Hepatocyte (in vitro differentiated cells): ENCODE measurements at places on chromosomes 7 and 10. TPM values are rescaled to one million over a fixed set of nuclear protein-coding genes. Genes with fewer than 3 reads are reported as not detected.

- DNase-seq = no peak
Measured at GRCh38 chr7:142722248-142722794, 27.0 kb upstream of the PRSS1 start.

- no peak for DNase-seq
Measured at GRCh38 chr7:98559958-98560357, 57.1 kb upstream of the NPTX2 start.

DNA sequence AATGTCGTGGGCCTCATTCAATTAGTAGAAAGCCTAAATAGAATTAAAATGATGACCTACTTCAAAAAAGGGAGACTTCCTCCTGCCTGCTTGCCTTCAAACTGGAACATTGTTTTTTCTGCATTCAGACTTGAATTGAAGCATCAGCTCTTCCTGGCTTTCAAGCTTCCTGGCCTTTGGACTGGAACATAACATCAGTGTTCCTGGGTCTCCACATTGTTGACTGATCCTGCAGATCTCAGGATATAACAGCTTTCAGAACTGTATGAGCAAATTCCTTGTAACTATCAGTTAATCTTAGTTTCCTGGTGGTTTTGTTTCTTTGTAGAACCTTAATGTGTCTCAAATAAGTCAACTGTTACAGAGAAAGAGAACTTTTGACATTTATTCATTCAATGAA, 18.6 kb downstream of the MAGI2 start:
- DNase-seq = peak; percentile 22

- DNase-seq = peak; percentile 38
Measured at GRCh38 chr10:55091691-55092328, 290.8 kb upstream of the PCDH15 start.

DNA sequence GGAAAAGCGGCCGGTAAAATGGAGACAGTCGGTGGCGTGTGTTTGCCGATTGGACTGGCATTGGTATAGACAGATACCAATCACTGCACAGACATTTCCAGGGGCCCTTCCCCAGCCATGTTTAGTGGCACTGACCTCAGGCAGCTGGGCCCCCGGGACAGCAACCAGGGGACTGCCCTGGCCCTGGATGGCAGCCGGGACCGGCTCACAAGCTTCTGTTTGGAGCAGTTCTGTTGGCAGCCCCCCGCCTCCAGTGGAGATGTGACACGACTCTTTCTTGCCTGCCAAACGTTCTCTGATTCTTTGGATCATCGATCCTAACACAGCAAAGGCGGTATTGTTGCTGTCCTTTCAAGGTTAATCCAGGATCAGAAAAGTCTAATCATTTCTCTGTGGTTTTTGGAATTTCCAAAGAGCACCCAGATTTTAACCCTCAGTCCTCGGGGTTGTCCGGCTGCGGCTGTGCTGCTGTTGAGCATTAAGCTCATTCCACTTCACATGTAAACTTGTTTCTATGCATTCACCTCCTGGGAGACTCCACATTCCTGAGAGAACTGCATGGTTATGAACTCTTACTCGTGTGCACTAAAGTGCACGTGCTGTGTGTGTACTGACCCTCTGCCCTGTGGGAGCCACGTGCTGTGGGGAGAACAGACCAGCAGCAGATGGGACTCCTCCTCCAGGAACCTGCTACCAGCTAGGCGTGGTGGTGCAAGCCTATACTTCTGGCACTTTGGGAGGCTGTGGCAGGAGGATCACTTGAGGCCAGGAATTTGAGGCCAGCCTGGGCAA, 46.0 kb downstream of the FOXK1 start:
- DNase-seq = no peak

DNA sequence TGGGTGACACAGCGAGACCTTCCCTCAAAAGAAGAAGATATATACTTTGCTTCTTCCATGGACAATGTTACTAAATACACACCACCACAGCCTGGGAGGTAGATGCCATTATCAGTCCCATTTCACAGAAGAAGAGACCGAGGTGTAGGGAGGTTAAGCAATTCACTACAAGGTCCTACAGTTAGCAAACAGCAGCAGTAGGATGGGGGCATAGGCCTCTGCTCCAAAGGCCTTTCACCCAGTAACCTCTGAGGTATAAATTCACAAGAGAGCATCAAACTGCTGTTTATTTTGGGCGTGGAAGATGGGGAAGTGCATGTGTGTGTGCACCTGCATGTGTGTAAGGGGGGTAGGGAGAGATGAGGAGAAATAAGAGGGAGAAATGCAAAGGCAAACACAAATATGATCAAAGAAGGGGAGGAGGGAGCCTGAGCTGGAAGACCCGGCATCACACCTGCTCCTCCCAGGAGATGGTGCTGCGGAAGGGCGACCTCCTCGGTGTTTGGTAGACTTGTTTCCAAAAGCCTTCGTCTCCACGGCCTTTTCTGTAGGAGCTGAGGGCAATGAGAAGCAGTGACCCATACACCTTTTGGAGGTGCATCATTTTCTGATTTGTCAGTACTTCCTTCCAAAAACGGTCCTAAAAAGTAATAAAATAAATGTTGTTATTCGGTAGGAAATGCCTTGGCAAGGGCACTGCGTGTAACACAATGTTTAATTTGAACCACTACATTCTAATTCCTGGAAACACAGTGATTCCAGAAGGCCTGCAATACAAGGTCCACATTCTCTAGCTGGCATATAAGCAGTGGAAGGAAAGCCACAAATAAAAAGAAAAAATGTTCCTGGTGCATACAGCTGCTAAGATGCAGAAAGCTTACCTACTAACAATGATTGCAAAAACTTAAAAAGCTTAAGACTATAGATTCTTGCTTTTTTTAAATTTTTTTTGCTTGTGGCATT, 25.9 kb upstream of the ACSL5 start:
- no peak for DNase-seq

GRCh38 chr10:47294057-47294456, 5.9 kb upstream of the GDF10 start:
- no peak for DNase-seq

Gene DHTKD1
- total RNA-seq = 17.5 and 22.8 TPM in 2 replicates

Gene IQCE
- 8.2 and 13.3 TPM in 2 replicates for total RNA-seq

Gene ZNF25
- total RNA-seq = 5.0 and 5.7 TPM in 2 replicates

Gene SH2B2
- total RNA-seq = 3.2 and 3.8 TPM in 2 replicates
